NCI-H1417 treated with DMSO at 0.1 percent for 48 hours (cell line): ENCODE measurements at places on chromosomes 12 and 14.

DNA sequence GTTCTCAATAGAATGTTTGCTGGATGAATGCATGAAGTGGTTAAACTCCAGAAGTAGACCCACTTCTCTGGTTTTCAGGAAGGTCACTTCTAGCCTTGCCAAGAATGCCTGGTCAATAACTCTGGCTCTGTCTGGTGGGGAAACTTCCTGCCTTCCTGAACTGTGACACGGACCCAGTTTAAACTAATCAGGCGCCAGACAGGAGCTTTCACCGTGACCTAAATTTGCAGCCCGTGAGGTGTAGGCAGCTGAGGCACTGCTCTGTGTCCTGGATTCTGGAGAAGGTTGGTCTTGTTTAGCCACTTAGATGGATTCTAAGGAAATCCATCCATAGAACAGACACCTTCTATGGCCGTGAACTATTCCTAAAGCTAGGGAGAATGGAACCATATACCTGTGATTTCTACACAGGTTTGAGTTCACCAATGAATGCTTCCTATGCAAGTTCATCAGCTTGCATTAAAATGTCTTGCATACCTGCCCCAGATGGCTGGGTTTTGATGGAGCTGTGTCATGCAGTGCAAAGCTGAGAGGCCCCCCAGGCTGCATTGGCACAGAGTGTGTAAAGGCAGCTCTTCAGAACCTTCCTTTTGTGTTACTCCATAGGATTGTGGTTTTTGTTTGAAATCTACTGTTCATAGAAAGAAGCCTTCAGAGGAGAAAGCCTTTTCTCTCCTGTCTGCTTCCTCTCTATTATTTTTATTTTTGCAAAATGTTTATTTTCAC, 4.4 kb downstream of the CHST11 start:
- DNase-seq, result no peak

DNA sequence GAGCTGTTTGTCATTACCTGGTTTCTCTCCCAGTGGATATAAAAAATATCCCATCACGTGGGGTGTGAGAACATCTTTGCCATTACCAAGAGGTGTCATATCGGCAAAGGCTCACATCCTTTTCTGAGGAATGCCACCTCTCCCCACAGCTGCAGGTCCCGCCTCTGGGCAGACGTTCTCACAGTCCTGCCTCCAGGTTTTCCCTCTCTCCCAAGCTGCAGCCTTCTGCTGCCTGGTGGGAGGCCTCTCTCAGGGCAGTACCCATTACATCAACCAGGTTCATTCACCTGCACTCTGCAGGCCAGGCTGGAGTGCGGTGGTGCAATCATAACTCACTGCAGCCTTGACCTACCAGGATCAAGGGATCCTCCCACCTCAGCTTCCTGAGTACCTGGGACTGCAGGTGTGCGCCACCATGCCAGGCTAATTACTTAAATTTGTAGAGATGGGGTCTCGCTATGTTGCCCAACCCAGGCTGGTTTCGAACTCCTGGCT, 15.0 kb upstream of the TMEM119 start:
- no peak for DNase-seq

DNA sequence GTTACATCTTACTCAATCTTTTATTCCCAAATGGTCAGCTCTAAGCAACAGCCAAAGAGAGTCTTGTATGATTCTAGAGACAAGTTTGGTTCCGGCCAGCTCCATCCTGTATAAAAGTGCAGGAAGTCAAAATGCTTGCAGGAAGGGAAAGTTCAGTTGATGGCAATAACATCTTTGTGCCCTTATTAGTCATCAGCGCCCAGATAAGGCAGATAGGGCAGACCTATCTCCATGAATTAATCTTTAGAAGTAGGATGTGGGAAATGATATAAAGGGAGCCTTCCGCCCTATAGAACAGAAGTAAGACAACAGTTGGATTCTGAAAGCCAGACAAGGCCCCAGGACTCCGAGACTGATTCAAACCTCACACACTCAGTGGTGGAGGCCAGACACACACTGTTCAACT, 6.4 kb downstream of the GNS start:
- no peak for DNase-seq

DNA sequence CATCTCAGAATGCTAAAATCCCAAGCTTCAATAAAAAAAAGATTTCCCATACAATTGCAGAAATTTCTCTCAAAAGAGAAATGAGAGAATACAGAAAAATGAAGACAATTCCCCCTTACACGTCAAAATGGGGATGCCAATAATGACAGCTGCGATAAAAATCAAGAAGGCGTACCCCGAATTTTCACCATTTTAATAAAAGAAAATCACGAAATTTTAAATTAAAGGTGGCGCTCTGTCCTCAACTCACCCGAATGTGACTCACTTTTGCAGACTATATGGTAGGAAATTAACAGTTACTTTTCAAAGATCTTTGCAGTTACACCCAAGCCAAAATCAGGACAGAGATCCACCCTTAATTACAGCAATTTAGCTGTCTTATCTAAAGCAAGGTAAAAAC, 2.1 kb downstream of the ATP2B1 start:
- DNase-seq, result no peak

GRCh38 chr12:125988545-125988944, 923.3 kb downstream of the AACS start:
- DNase-seq, result no peak

- DNase-seq, result no peak
These were observed 13.2 kb downstream of the AQP6 start for GRCh38 chr12:49985981-49986380.

- DNase-seq, result no peak
These were observed 581.7 kb downstream of the DIO2 start for GRCh38 chr14:79629411-79630287.

DNA sequence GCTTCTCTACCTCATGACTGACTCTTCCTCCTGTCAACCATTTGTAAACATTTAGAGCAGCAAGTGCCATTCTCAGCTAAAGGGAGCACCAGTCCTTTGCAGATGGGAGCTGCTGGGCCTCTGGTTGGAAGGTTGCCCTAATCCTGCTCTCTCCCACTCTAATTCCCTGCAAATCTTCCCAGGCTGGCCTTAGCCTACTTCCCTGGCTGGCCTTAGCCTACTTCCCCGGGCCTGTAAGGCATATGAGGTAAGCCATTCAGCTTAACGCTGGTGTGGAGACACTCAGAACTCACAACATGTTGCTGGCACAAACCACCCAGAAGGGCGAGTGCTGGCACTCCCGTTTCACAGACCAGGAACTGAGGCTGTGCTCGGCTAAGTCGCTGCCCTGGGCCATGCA, 69.0 kb downstream of the CPSF2 start:
- no peak for DNase-seq

- DNase-seq, result no peak
These were observed 2.5 kb downstream of the LGALS3 start for GRCh38 chr14:55131370-55132137.

DNA sequence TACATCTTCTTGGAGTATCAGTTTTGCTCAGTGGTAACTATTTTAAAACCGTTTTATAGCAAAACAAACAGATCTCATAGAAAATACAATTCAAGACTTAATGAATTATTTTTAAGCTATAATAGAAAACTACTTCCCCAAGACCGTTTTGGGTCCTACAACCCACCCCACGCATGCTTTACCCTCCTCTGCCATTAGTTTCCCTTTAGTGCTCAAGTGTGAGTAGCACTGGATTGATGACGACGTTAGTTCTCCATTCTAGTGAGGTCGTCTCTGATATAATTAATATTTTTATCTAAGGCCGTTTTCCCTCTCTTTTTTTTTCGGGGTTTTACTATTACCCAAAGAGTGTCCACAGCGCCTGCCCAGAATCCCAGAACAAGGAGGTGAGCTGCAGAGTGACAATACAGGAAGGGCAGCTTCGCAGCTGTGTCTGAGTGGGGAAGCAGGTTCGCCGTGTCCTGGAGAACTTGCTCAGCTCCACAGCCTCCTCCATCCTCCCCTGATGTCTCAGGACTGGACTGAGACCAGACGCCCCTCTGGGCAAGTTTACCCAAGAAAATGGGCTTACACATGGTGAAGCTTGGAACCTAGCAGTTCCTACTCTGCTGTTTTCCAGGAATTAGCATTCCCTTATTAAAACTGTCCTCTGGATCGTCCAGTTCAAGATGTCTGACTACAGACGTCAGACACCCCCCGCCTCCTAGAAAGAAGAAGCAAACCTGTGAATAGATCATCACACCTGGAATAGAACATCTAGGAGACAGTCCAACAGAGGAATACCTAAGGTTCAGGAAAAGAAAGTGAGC, 31.9 kb upstream of the MON2 start:
- no peak for DNase-seq

DNA sequence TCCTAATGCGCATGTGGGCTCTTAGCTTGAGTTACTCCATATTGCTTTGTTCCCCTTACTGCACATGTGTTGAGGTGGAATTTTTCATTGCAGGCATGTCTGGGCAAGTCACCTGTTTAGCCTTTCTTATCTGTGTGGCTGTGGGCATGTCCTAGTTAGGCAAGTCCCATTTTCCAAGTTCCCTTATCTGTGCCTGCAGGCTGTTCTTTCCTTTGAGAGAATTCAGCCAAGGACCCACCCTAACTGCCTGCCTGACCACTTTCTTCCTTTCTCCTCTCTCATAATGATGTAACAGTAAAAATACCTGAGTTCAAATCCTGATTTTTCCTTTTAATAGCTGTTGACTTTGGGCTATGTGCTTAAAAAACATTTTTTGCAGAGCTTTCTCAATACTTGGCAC, 870.6 kb downstream of the NRXN3 start:
- no peak for DNase-seq

DNA sequence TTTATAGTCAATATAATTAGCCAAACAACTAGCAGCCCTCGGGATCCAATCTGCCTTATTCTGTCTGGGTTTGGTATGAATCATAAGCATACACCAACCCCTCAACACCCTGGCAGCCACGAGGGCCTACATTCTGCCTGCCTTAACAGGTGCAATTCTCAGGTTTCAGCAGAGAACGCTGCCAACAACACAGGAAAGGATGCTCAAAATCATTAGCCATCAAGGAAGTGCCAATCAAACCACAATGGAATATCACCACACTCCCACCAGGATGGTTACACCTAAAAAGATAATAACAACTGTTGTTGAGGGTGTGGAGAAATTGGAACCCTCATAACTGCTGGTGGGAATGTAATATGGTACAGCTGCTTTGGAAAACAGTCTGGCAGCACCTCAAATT, 122.8 kb downstream of the TTC7B start:
- DNase-seq, result no peak

DNA sequence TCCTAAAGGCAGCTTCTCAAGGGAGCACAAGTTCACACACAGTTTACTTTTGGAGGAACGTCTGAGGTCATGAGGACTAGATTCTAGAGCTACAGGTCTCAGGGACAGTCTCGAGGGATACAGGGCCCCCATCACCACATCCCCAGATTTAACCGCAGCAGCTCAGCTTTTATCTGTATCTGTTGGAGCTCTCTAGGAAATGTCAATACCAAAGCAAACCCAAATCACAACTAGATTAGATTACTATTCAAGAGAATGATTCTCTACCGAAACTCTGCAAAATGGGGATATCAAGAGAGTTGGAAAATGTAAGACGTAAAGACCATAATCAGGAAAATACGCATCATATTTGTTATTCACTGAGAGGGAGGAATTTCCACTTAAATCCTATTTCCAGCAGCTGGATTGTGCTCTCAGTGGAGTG, 4.0 kb upstream of the MYRFL start:
- no peak for DNase-seq

DNA sequence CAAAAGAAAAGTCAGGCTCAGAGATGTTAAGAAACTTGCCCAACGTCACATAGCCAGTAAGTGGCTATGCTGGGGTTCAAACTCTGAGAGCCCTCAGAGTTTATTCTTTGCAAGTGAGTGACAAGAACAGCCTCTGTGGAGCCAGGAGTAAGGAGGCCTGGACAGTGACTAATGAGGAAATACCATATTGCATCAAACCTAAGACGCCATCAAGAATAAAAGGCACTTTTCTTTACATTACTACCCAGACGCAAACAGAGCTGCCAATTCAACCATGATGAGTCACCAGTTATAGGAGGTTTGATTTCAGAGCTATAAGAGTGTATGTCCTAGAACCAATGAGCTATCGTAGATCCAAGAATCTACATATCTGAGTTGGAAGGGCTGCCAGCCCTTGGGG, 9.4 kb downstream of the TNFRSF1A start:
- no peak for DNase-seq

DNA sequence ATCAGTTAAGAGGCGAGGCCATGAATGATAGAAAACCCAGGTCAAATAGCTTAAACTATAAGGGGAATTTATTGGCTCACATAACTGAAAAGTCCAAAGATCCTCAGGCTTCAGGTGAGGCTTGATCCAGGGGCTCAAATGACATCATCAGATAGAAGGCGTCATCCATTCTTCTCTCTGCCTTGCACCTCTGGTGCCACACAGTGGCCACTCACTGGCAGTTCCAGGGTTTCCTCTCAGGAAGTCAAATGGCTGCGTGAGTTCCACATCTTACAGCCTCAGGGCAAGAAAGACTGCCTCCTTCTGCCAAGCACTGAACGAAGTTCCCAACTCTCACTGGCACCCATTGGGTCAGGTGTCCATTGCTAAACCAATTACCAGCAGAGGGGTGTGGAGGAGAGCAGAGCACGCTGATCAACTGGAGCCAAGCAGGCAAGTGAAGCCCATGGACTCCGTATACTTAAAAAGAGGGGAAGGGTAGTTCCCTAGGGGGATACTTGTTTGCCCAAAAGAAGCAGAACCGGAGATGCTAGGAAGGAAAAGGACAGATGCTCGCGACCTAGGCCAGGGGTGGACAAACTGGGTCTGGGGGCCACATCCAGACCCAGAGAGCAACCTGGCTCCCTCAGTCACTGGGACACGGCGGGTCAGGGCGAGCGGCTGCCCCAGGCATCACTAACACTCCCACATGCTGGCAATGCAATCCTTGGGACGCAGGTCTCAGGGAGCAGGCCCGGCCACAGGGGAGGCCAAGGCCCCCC, 69.3 kb downstream of the SERPINA3 start:
- no peak for DNase-seq

DNA sequence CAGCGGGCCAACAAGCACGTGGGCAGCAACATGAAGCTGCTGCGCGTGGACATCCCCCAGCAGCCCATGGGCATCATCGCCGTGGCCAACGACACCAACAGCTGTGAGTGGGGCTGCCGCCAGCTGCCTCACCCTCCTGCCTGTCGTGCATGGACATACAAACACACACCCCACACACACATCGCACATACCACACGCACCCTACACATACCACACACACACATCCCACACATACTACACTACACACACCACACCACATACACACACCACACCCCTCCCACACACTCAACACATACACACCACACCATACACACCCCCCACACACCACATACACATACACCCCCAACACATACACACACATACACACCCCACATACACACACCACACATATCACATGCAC, 25.2 kb upstream of the NXPH4 start:
- no peak for DNase-seq

GRCh38 chr12:79407671-79408622, 282.8 kb downstream of the PAWR start:
- DNase-seq, result no peak

GRCh38 chr14:52021957-52022600, 32.7 kb downstream of the RTRAF start:
- no peak for DNase-seq
